Smooth muscle cell of the coronary artery (primary cell): ENCODE measurements at places on chromosomes 11 and 22. TPM values are rescaled to one million over a fixed set of nuclear protein-coding genes. Genes with fewer than 3 reads are reported as not detected.

The CCDC73 gene
- not detected in 2 replicates for total RNA-seq

The NAA40 gene
- total RNA-seq, result 9.3 and 13.5 TPM in 2 replicates

The ARHGAP42 gene
- 5.9 and 10.0 TPM in 2 replicates for total RNA-seq

The SLC22A12 gene
- total RNA-seq, result not detected in 2 replicates

The SLC22A25 gene
- total RNA-seq, result not detected in 2 replicates

The CASP5 gene
- not detected in 2 replicates for total RNA-seq

The ZNRD2 gene
- total RNA-seq, result 34.3 and 43.3 TPM in 2 replicates

The LDLRAD3 gene
- total RNA-seq, result 3.5 and 24.7 TPM in 2 replicates

The GAL gene
- 0.23 TPM in 1 of 2 replicates, not detected in the other for total RNA-seq

The ZNF280B gene
- 0.08 and 0.12 TPM in 2 replicates for total RNA-seq

The PANX3 gene
- not detected in 2 replicates for total RNA-seq

The HSCB gene
- 4.1 and 12.0 TPM in 2 replicates for total RNA-seq

The CRYBA4 gene
- total RNA-seq, result not detected in 2 replicates

The FIBIN gene
- total RNA-seq, result 36.9 and 61.7 TPM in 2 replicates

The MOV10L1 gene
- 0.23 and 16.9 TPM in 2 replicates for total RNA-seq

The ARHGAP8 gene
- total RNA-seq, result 0.15 and 0.23 TPM in 2 replicates

The PRG3 gene
- total RNA-seq, result not detected in 2 replicates

The ZNF70 gene
- total RNA-seq, result 1.4 and 3.5 TPM in 2 replicates

The PDGFB gene
- 0.70 and 13.7 TPM in 2 replicates for total RNA-seq

The SEPTIN3 gene
- total RNA-seq, result 0.35 TPM in 1 of 2 replicates, not detected in the other

The LDHAL6A gene
- total RNA-seq, result not detected in 2 replicates

The ALX4 gene
- under 0.01 TPM in 1 of 2 replicates, not detected in the other for total RNA-seq

The P2RY2 gene
- 2.0 TPM in 1 of 2 replicates, not detected in the other for total RNA-seq

The MMP13 gene
- not detected in 2 replicates for total RNA-seq

The ZP1 gene
- total RNA-seq, result 0.12 TPM in 1 of 2 replicates, not detected in the other

The DDI1 gene
- not detected in 2 replicates for total RNA-seq

The NXPE1 gene
- not detected in 2 replicates for total RNA-seq

The NXPE4 gene
- not detected in 2 replicates for total RNA-seq

The OSM gene
- not detected in 2 replicates for total RNA-seq

The PGA3 gene
- total RNA-seq, result 2.8 TPM in 1 of 2 replicates, not detected in the other
